CD14-positive monocyte (primary cell): ENCODE measurements at places on chromosomes 1 and 21.
A peak's percentile ranks its signal among the peaks of the same experiment; 100 is the strongest.

DNA sequence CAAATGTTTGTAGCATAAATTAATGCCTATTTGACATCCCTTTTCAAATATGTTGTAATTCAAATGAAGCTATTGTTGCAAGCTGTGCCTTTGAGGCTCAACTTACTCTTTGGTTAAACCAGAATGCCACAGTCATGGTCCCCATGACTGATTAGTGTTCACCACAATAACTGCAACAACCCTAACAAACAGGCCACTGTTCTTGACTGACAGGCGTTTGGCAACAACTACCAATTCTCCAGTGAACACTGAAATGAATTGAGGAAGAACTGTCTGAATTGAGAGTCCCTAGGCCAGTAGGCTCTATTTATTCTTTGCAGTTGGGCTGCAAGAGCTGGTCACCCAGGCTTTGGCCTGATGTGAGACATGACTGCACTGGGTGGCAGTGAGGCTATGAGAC is 6.6 kb upstream of the TMEM167B start:
- no peak for DNase-seq

DNA sequence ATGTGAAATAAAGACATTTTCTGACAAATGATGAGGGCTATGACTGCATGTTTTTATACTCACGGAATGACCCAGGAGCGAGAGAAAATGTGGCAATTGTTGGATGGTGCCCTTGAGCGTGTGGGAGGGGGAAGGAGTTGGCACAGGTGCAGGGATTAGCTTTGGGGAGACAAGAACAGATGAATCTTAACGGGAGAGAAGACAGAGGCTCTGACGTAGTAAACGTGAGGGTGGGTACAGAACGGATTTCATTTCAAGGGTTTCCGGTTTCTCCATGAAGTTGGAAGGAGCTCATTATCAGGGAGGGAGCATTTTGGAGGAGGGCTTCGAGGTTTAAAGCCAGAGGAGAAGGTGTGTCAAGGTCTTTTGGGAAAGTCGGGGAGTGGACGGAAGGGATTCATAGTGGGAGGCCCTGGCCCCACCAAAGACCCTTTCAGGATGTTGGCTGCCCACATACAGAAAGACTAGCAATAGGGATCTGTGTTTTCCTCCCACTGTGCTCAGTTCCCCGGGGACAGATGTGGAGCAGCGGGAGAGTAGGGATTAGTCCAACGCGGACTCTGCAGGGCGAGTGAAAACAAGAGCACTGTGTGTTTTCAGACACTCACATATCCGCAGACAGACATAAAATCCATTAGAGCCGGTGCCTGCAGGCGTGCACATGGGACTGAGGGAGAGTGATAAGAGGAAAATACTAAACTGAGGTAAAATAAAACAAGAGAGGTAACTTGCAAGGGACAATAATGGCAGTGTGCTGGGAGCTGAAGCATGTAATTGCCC is 584.1 kb downstream of the AJAP1 start:
- DNase-seq: no peak

DNA sequence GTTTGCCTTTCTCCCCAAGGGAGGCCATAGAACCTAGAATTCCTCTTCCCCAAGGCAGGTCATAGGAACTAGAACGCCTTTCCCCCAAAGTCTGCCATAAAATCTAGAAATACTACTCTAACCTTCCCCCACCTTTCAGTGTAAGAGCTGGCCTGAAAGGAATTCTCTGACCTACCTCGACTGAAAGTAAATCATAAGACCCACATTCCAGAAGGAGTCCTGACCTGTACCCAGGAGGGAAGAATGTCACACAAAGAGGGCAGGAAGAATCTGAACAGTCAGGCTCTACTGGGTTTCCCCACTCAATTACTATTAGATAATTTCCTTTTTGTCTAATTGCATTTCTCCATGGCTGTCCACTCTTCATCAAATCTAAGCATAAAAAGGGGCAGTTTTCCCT is 5.7 kb upstream of the ATG4C start:
- no peak for DNase-seq

DNA sequence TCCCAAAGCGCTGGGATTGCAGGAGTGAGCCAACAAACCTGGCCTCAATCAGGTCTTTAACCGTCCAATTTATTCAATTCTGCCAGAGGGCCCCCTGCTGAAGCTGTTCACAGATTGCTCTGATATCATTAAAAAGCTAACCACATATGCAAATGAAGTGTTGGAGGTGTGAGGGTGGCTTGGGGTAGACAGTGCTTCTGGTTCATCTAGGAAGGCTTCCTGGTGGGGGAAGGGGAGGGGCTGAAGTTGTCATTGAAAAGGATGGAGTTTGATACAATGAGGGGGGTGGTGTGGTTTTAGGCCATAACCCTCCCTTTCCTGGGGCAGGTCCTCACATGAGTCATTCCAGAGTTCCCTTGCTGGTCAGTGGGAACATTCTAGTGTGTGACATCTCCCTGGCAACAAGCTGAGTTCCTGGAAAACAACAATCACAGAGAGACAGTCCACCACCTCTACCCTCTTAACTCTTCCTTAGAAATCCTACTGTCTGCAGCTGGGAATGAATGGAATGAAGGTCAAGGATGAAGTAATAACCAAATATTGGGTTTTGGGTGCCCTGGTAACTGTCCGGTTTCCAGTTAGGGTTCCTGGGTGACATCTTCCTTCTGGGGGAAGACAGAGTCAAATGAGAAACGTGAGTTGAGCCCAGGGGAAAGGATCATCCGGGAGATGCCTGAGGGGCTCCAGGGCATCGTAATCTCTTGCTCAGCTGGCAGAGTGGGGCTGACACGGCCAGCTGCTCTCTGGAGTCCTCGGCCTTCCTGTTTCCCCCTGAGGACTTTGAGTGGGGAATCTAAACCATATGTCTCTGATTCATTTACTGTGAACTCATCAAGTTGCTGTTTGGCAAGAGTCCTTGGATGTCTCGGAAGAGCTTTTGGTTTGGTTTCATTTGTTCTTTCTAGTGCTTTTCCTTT is 32.2 kb downstream of the BATF3 start:
- DNase-seq: peak; percentile 94

DNA sequence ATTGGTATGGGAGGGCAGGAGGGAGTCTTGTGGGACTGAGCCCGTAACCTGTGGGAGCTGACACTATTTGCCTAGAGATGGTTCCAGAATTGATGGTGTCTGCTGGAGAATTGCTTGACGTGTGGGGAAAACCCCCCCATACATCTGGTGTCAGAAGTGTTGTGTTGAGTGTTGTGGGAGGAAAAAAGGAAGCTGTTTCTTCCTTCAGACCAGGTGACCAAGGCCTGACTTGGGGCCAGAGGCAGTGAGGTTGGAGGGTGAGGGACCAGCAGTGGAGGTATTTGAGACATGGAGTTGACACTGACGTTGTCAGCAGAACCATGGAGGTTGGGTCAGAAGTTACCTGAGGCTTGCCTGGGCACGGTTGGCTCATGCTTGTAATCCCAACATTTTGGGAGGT is 8.3 kb downstream of the SHISAL2A start:
- DNase-seq: peak; percentile 49

GRCh38 chr1:26210147-26210870 is 19.9 kb downstream of the CATSPER4 start:
- DNase-seq: no peak

- no peak for DNase-seq
Measured at GRCh38 chr1:166432655-166433054, 265.9 kb upstream of the FAM78B start.

DNA sequence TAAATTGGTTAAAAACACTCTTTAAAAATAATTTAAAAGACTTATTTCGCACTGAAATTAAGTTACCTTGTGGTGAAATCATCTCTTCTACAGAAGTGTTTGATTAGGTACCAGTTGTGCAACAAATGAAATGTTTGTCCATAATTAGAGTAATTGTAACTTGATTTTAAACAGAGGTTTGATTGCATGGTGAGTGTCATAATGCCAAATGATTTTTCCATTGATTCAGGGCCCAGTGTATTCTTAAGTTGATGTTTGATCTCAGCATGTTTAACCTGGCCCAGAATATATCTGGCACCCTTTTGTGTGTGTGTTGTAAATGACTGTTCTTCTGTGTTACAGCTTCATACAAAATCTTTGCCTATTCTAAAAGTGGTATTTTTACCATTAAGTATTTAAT is 28.5 kb downstream of the LRRC8B start:
- no peak for DNase-seq

DNA sequence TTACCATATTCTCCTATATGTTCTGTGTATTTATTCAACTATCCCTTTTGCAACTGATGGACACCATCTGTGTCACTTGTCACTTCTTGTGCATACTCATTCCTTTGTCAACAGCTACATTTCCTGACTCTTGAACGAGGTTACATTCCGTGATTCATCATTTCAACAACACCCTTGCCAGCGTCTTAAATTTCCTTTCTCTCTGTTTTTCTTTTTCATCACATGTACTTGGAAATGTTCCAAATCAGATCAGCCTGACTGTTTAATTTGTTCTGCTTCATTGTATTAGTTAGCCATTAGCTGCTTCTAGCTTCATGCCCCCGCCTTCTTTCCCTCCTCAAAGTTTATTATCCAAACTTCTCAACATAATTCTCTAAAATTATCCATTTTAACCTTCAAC is 173.0 kb downstream of the ADGRL4 start:
- DNase-seq: no peak

DNA sequence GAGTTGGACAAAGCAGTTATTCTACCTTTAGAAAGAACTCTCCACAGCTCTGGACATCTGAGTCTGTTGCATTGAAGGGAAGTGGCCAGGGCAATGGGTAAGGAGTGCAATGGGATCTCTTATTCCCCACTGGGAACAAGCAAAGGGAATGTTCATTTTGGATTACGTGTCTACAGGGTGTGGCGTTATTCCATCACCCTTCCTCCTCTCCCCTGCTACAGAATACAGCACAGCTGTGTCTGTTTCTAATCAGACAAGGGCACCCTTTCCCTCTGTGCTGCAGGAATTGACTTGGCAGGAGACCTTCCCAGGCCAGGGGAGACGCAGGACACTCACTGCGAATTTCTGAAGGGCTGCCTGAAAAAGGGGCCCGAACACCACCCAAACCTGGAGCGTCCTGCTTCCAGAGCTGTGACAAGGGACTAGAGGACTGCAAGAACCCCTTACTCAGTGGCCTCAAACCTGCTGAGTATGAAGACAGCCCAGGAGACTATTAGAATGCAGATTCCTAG is 163.6 kb upstream of the RAB4A start:
- DNase-seq: no peak

DNA sequence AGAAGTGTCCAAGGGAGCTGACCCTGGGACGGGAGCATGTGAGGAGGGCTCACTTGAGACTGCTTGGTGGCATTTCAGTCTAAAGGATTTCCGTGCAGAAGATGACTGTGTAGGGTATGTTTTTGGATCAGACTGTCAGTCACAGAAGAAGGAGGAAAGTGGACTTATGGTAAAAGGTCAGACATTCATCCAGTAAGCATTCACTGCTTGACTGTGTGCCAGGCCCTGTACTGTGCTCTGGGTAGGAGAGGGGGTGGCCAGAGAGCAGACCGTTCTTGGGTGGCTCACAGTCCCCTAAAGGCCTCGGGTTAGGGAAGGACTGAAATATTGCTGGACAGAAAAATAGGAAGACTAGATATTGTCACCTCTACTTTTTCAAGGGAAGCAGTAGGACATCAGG is 2.1 kb upstream of the SERINC2 start:
- DNase-seq: no peak

DNA sequence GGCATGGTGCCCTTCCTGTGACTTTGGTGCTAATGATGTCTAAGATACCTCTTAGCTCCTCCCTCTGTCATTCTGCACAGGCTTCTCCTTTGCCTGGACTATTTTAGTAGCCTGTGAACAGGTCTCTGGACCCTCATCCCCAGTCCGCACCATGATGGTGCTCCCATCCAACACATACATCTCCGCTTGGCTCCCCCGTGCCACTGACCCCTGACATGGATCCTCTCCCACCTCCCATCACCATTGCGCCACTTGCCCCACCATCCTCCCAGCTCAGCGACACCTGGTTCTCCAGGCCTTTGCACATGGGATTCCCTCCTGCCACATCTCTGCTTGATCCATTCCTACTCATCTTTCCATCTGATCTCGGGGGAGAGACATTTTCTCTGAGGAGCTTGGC is 33.9 kb downstream of the RUNX3 start:
- DNase-seq: no peak

DNA sequence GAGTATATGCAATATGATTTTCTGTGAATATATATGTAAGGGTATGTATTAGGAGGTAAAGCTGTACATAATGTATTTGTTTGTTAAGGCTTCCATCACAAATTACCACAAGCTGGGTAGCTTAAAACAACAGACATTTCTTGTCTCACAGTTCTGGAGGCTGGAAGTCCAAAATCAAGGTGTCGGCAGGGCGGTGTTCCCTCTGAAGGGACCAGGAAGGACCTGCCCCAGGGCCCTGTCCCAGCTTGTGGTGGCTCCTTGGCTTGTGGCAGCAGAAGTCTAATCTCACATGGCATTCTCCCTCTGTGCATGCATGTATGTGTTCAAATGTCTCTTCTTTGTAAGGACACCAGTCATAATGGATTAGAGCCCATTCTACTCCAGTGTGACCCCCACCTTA is 17.1 kb downstream of the TRIM67 start:
- DNase-seq: no peak

GRCh38 chr1:152960452-152961044 is 9.9 kb upstream of the SPRR4 start:
- no peak for DNase-seq

GRCh38 chr1:8497210-8497819 is 179.4 kb downstream of the SLC45A1 start:
- DNase-seq: peak; percentile 77

- no peak for DNase-seq
Measured at GRCh38 chr1:87167848-87168525, 160.7 kb upstream of the LMO4 start.

DNA sequence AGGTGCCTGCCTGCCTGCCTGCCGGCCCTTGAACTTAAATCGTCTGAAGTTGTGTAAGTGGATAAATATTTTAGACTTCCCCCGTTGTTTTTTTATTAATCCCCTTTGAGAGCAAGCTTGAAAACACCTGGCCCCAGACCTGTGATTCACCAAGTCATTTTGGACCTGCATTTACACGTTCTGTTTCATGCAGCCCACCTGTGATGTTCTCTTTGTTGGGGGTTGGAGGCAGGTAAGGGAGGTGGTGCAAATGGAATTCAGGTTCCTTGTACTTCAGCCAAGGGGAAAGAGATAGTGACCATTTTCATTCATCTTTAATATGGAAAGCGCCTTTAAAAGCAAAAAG is 1.2 kb downstream of the SLC37A1 start:
- DNase-seq: no peak

DNA sequence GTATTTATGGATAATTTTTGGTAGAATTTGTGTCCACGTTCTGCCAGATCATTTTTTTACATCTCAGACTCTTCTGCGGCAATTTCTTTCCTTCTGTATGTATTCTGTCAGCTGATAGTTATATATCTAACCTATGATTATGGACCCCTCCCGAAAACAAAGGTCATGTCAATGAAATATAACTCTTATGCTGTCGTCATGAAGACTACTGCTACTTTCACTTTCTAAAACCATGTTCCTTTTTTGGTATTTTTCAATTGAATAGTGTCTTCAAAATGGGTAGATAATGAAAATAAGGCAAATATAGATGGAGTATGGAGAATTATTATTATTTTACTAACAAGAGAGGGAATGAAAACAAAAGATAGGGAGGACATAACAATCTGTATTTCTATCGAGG is 3.2 kb downstream of the ANGPTL1 start:
- DNase-seq: peak; percentile 4

- no peak for DNase-seq
Measured at GRCh38 chr1:42886800-42887199, 40.4 kb downstream of the ZNF691 start.
